Right lung (tissue), 10 donors: ENCODE measurements at places on chromosomes 3 and 15. TPM values are rescaled to one million over a fixed set of nuclear protein-coding genes. Genes with fewer than 3 reads are reported as not detected.

GRCh38 chr3:27680517-27681246, 41.4 kb downstream of the EOMES start:
- DNase-seq, result no peak

GRCh38 chr3:99823723-99824711, 6.4 kb downstream of the CMSS1 start:
- no peak for DNase-seq

DNA sequence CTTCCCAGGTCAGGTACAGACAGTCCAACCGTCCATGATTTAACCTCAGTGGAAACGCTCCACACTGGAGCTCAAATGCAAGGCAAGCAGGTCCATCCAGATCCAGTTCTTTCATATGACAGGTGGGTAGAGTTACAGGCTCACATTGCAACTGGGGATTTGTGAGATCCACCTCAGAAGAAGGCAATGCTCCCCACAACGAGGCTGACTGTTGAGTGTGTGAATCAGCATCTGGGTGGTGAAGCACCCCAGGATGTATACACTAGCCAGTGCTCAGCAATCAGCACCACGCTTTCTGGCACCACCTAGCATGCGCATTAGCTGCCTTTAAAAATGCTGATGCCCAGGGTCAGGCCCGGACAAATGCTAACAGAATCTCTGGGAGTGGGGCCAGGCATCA, 343.5 kb upstream of the ICE2 start:
- no peak for DNase-seq

Gene CCR8
- polyA plus RNA-seq, result not detected

DNA sequence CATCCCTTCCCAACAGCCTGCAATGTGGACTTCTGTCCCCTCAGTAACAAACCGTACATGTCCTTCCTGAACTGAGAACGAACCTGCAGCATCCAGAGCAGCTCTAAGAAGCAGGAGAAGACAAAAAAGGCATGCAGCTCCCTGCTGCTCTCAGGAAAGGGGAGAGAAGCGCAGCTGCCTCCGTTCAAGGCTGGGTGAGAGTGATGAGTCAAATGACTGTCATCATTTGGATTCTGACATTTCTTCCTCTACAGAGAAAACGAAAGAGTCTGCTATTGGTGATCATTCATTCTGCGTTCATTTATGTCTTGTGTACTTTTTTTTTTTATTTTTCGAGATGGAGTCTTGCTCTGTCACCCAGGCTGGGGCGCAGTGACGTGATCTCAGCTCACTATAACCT, 677.8 kb downstream of the FHIT start:
- no peak for DNase-seq

Gene TFDP2
- polyA plus RNA-seq, result 55.0 TPM

DNA sequence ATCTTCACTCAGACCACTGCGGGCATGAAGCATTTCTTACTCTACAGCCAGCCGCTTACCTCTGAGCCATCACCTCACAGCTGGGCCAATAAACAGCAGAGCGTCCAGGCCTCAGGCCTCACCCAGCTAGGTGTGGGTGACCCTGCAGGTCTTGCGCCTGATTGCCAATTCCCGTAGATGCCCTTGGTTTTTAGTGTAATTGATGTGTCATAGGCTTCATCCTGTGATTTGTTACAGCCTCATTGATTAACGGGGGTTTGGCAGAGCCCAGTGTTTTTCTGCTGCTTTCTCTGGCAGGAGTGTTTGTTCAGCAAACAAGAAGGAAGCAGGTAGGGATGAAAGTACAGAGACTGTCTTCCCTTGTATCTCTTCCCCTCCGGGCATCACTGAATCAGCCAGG, 49.6 kb upstream of the BNIP2 start:
- DNase-seq, result no peak

Gene IQCF2
- polyA plus RNA-seq, result not detected

Gene DGKG
- polyA plus RNA-seq, result 4.6 TPM

DNA sequence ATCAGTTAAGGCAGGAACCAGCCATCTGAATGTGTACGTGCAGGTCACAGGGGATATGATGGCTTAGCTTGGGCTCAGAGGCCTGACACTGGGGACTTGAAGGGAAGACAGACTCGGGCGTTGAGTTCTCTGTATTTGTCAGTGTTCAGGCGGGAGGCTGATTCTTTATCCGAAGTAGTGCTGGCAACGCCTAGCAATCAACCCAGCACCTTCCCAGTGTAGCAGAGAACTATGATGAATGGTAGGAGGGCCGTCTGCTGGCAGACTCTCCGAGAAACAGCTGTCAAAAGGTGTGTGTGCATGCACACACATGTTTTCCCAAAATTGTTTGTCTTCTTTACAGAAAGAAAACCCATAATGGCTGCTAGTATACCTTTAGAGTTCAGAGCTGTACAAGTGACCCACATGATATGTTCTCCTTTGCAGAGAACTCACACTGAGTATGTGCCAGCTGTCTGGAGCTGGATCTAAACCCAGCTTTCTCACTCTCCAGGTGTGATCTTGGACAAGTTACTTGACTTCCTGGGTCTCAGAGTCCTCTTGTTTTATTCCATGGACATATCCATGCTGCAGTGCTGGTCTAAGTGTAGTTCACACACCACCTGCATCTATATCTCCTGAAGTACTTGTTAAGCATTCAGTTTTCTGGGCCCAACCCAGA, 74.5 kb upstream of the LARS2 start:
- DNase-seq, result no peak

DNA sequence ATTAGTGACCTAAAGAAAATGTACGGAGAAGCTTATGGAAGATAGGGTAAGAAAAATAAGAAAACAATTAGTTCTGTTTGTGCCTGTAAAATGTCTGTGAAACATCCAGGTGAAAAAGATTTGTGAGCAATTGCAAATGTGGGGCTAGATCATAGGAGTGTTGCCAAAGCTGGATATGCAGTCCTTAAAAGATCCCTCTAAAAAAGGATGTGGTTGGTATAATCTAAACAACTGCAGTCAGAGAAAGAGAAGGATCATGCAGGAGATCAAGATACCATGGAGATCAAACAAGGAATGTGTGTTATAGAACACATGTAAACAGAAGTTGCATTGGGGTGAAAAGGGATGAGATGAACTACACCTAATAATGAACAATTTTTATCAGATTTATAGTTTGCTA, 116.8 kb downstream of the ALCAM start:
- DNase-seq, result no peak

Gene STAB1
- polyA plus RNA-seq, result 40.9 TPM

- DNase-seq, result no peak
Observed at GRCh38 chr3:121998030-121998580, 23.9 kb downstream of the ILDR1 start.

Gene GCSAM
- polyA plus RNA-seq, result 1.5 TPM

- no peak for DNase-seq
Observed at GRCh38 chr3:100590840-100591147, 18.6 kb upstream of the ADGRG7 start.

DNA sequence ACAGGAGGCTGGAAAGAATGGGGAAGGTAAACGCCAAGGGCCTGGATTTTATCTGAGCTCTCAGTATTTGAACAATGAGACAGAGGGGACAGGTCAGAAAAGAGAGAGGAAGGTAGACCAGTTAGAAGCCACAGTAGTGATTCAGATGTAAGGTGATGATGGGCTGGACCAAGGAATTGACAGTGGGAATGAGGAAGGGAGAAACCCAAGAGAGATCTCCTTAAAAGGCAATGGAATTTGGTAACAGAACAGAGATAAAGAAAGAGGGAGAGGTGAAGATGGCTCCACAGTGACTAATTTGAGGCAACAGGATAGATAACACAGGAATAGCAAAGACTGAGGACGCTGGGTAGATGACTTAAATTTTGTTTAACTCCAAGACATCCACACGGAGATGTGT, 11.4 kb upstream of the HEG1 start:
- DNase-seq, result no peak

DNA sequence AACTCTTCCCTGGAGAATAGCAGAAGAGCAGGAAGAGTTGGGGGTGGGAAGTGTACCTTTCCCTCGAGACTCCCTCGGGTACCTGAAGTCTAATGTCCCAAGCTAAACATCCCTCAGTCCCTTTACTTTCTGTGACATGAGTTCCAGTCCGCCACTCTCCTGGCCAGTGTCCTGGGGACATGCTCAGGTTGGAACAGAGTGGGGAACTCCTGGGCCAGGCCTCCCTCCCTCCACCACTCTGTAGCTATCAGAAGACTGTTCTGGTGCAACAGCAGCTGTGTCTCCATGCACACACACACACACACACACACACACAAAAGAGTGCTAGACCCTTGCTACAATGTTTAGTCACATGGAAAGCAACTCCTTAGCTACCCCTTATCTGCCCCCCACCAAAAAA, 155.0 kb upstream of the HES1 start:
- no peak for DNase-seq

DNA sequence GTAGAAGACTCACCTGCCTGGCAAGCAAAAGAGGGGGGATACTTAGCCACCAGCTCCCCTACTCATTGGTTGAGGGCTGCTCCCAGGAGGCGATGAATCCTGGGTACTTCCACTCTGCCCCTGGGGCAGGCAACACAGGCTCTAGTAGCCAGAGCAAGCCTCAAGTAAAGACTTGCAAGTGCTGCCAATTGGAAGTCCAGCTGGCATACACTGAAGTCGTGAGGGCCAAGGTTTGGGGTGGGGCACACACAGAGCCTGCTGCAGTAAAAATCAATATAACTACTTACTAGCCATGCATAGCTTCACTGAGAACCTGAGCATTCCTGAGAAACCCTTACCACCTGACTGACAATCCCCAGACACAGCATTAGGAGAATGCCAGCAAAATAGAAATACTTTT, 123.0 kb upstream of the EIF1B start:
- DNase-seq, result no peak

- peak; percentile 71 for DNase-seq
Observed at GRCh38 chr3:177824190-177824786, 627.0 kb upstream of the TBL1XR1 start.

Gene POTEB2
- polyA plus RNA-seq, result not detected

- no peak for DNase-seq
Observed at GRCh38 chr15:90603893-90604292, 74.2 kb downstream of the CRTC3 start.

DNA sequence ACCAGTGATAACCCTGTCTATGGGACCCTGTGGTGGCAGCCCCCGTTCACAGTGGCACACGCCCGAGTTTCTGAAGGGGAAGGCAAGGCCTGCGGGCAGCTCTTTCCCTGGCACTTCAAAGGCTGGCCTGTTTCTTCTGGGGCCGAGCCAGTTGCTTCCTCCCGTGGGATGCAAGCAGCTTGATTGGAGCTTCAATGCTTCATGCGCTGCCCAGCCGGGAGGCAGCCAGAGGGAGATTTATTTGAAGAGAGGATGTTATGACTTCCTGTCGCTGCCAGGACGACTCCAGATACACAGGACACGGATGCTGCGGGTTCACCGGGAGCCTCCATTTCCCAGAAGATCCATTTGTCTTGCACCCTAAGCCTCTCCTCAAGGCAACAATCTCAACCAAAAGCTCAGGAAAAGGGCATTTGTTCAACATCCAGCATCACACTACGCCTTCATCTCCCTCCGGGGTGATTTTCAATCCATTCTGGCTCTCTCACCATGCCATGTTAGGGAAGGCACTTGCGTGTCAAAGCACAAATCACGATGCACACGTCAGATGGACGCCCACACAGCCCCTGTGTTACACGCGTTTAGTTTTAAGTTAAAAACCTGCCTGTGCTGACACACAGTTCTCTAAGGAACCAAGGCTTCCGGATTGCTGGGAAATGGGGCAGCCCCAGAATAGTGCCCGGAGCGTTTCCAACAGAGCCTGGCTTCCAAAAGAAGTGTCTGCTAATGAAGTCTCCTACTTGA, 330.2 kb downstream of the OCA2 start:
- no peak for DNase-seq

DNA sequence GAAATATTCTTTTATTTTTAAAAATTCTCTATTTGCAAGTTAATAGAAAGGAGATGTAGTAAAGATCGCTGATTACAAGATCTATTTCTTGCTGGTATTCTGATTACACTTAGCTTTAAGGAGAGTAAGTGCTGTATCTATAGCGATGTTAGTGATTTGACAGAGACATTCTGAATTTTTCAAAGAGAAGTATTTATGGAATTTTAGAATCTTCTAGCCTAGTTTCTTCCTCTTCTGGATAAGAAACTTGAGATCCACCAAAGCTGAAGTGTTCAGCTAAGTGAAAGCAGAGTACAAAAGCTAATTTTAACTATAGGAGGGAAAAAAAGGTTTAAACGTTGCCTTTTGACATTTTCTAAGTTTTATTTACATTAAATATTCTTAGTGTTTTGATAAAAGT, 72.1 kb upstream of the RARB start:
- no peak for DNase-seq

- DNase-seq, result no peak
Observed at GRCh38 chr3:132556508-132557159, 40.4 kb upstream of the ACKR4 start.

DNA sequence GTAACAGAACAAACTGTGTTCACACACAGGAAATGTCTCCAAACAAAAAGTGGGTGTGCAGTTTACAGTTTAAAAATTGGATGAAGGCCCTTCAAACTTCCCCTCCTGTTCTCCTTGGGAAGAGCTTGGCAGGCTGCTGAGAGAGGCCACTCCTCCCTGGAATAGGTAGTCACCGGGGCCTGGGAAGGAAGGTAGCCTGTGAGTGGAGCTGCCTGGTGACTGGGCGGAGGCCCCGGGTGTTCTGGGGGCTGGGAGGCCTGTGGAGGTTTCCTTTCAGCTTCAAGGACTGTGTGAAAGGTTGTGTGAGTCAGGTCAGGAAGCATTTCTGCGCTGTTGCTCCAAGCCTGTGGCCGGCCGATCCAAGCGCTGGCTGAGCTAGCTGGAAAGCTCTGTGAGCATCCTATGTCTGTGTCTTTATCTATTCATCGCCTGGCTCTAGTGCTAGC, 14.1 kb downstream of the SLCO3A1 start:
- no peak for DNase-seq

Gene BCHE
- polyA plus RNA-seq, result 58.4 TPM

DNA sequence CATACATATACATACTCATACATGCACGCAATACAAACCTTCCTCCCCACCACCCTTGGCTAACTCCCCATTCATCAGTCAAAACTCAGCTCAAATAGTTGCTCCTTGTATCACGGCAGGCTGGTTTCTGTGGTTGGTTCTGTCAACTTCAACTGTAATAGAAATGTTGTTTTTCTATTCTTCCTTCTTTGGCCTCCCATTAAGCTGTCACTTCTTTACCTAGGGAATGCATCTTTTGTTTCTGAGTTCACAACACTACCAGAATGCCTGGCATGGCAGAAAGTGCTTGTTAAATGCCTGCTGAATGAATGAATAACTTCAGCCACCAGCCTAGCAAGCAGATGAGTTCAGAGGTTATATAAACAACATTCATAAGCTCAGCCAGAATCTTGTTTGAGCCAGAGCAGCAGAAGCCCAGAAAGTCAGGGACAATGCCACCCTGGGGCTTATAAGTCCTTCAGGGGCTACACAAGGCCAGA, 63.1 kb downstream of the B3GALNT1 start:
- no peak for DNase-seq

Gene SERPINI1
- polyA plus RNA-seq, result 9.9 TPM

Gene SLC6A11
- polyA plus RNA-seq, result 0.08 TPM

- no peak for DNase-seq
Observed at GRCh38 chr3:14458434-14459275, 56.2 kb downstream of the SLC6A6 start.

Gene WDR49
- 3.8 TPM for polyA plus RNA-seq

DNA sequence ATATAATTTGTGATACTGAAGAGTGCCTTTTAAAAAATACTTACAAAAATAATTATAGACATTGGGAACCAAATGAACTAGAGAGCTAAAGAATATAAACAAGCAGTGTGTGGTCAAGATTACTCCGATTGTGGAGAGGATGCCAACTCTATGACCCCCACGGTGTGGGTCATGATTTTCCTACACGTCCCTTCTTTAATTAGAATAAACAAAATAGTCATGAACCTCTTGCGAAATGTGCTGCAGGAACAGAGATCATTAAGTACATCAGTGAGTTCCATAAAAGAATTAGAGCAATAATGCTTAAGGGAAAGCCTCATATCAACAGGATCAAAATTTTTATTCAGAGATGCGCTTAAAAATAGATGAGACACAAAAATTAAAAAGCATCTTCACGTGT, 476.6 kb upstream of the ROBO1 start:
- peak; percentile 76 for DNase-seq
